ENCODE measurements at places on chromosomes 2 and 18. TPM values are rescaled to one million over a fixed set of nuclear protein-coding genes. Genes with fewer than 3 reads are reported as not detected.

DNA sequence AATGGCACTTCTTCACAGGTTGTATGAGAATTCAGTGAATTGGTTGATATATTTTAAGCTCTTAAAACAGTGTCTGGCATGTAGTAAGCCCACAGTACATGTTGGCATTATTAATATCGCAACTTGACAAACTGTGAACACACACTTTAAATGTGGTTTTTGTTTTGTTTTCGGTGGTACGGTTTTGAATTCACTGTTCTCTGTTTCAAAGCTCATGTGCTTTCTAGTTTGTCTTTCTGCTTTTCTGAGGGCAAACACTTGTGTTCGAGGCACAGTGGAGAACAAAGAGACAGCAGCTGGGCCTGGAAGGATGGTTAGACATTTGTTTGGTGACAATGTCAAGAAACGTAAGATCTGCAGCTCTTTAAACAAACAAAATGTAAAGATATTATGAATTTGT, 276.5 kb upstream of the MC4R start:
- H3K4me3 ChIP-seq, result no peak overlapping the region
- no peaks in the 10 kb centered on the region for H3K36me3 ChIP-seq
- DNase-seq, result no peak
- H3K27ac ChIP-seq, result no peak overlapping the region
- H3K27me3 ChIP-seq, result no peaks in the 10 kb centered on the region

DNA sequence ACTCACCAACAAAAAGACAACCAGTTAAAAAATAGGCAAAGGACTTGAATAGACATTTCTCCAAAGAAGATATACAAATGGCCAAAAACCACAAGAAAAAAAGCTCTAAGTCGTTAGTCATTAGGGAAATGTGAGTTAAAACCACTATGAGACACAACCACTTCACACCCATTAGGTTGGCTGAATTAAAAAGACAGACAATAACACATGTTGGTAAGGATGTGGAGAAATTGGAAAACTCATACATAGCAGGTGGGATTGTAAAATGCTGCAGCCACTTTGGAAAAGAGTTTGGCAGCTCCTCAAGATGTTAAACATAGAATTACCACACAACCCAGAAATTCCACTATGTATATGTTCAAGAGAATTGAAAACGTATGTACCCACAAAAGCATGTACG, 117.6 kb upstream of the SPATS2L start:
- peaks cover 18% of the 10 kb centered on the region for H3K4me1 ChIP-seq
- H3K27ac ChIP-seq, result no peak overlapping the region
- no peaks in the 10 kb centered on the region for H3K27me3 ChIP-seq
- no peak overlapping the region for H3K4me3 ChIP-seq
- DNase-seq, result no peak
- no peaks in the 10 kb centered on the region for H3K36me3 ChIP-seq

DNA sequence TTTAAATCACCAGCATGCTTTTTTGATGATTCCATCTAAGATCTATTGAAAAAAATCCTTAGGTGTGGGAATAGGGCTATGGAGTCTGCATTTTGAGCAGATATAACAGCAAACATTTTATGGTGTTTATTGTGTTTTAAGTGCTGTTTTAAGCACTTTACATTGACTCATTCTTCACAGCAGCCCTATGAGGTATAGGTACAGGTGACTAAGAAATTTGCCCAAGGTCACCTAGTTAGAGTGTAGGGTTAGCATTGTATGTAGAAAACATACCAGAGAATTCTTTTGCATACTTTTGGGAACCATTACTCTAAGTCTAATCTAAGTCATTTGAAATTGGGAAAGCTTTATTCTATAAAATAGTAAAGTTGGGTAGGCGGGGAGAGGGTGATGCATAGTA, 31.3 kb downstream of the PPM1B start:
- no peaks in the 10 kb centered on the region for H3K4me1 ChIP-seq
- peaks cover 12% of the 10 kb centered on the region for H3K36me3 ChIP-seq
- no peaks in the 10 kb centered on the region for H3K27me3 ChIP-seq
- H3K4me3 ChIP-seq, result no peak overlapping the region
- no peak for DNase-seq

GRCh38 chr2:174012347-174013314, 47.5 kb upstream of the SP3 start:
- DNase-seq, result no peak
- no peak overlapping the region for H3K27ac ChIP-seq
- H3K27me3 ChIP-seq, result no peaks in the 10 kb centered on the region

- no peaks in the 10 kb centered on the region for H3K4me1 ChIP-seq
- DNase-seq, result no peak
- H3K27me3 ChIP-seq, result no peaks in the 10 kb centered on the region
- no peaks in the 10 kb centered on the region for H3K36me3 ChIP-seq
- no peak overlapping the region for H3K27ac ChIP-seq
These were observed 178.0 kb downstream of the ASXL3 start for GRCh38 chr18:33755931-33756560.

- no peaks in the 10 kb centered on the region for H3K27me3 ChIP-seq
- H3K4me3 ChIP-seq, result no peak overlapping the region
- H3K36me3 ChIP-seq, result no peaks in the 10 kb centered on the region
- no peak for DNase-seq
These were observed 33.1 kb upstream of the RASGRP3 start for GRCh38 chr2:33443274-33443829.

GRCh38 chr2:185894223-185894622, 155.6 kb downstream of the FSIP2 start:
- no peak overlapping the region for H3K4me3 ChIP-seq
- no peaks in the 10 kb centered on the region for H3K27me3 ChIP-seq
- H3K36me3 ChIP-seq, result no peaks in the 10 kb centered on the region
- H3K4me1 ChIP-seq, result peaks cover 41% of the 10 kb centered on the region

DNA sequence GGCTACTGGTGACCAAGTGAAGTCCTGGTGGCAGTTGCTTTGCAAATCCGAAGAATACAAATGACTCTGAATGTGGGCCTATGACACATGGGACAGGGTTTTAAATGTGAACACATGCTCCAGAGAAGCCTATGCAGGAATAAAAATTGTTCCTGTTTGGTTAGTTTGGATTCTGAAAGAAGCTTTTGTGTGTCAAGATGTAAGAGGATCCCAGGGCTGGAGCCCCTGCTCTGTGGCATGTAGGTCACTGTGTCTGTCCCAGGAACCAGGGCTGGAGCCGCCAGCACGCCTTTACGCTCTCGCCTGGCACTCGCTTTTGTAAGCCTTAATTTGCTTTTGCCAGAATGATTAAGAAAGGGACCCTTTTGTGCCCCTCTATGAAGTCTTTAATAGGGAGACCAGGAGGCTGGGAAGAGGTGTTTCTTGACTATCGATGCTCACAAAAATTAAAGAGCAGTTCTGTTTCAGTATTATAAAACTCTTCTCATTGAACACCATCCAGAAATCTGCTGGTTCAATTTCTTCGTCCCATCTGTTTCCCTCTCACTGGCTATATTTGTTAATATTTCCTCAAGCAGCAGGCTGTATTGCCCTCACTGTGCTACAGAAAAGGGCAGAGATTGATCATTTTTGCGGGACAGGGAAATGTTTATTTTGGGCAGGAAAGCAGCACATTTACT, 532.7 kb upstream of the POU3F3 start:
- H3K27me3 ChIP-seq, result no peaks in the 10 kb centered on the region
- H3K4me1 ChIP-seq, result no peaks in the 10 kb centered on the region
- H3K36me3 ChIP-seq, result no peaks in the 10 kb centered on the region
- no peak overlapping the region for H3K4me3 ChIP-seq

GRCh38 chr2:216002101-216002678, 11.2 kb downstream of the MREG start:
- peaks cover 18% of the 10 kb centered on the region for H3K36me3 ChIP-seq
- H3K4me1 ChIP-seq, result peaks cover 41% of the 10 kb centered on the region
- H3K4me3 ChIP-seq, result no peak overlapping the region
- peak overlapping the region; percentile 29 for H3K27ac ChIP-seq
- H3K27me3 ChIP-seq, result no peaks in the 10 kb centered on the region

DNA sequence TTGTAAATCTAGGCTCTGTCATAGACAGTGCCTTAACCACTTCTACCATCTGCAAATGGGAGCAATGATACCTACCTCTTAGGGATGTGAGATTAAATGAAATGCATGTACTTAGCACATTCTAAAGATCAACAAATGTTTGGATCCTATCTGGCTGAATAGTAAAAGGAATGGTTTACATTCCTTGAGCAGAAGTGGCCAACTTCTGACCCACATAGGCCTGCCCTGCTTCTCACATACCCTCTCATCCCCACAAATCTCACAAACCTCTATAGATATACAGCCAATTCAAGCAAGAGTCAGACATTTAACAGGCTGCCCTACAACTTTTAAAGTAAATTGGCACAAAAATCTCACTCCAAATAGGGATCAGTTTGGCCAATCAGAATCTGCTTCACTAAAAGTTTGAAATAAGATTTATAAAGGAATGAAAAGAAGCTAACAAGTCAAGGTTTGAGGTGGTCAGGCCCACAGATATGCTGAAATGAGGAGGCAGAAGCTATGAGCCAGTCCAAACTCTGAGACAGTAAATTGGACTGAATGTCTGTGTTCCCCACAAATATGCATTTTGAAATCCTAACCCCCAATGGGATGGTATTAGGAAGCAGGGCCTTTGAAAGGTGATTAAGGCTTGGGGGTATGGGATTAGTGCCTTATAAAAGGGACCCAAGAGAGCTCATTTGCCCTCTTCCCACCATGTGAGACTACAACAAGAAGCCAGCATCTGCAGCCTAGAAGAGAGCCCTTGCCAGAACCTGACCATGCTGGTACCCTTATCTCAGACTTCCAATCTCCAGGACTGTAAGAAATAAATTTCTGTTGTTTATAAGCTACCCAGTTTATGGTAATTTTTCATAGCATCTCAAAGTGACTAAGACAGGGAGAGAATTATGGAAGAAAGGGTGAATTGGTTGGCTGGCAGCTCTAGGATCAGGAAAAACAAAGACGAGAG, 227.8 kb upstream of the RBMS1 start:
- H3K4me1 ChIP-seq, result no peaks in the 10 kb centered on the region
- H3K36me3 ChIP-seq, result no peaks in the 10 kb centered on the region
- no peak overlapping the region for H3K4me3 ChIP-seq
- H3K27ac ChIP-seq, result no peak overlapping the region
- DNase-seq, result no peak

DNA sequence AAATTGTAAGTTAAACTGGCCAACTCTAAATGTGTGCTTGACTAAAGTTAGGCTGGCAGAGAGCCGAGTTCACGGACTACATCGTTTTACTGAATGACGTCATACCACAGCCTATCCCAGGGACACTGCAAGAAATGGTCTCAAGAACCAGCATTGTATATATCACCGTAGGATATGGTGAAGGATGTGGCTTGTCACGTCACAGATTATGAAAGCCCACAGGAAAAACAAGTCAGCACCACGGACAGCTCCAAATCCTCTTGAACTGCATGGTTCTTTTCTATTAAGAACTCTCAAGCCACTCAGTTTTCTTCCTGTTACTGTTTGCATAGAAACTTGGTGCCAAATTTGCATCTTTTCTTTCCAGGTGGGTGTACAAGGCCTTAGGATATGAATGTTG, 85.1 kb upstream of the ACAA2 start:
- no peaks in the 10 kb centered on the region for H3K4me1 ChIP-seq
- H3K27ac ChIP-seq, result no peak overlapping the region
- DNase-seq, result peak; percentile 43
- no peak overlapping the region for H3K4me3 ChIP-seq
- no peaks in the 10 kb centered on the region for H3K27me3 ChIP-seq
- peaks cover 21% of the 10 kb centered on the region for H3K36me3 ChIP-seq

- H3K27ac ChIP-seq, result no peak overlapping the region
- H3K4me1 ChIP-seq, result no peaks in the 10 kb centered on the region
- H3K27me3 ChIP-seq, result no peaks in the 10 kb centered on the region
- DNase-seq, result no peak
These were observed 16.5 kb downstream of the SCG2 start for GRCh38 chr2:223585666-223586065.

- no peaks in the 10 kb centered on the region for H3K4me1 ChIP-seq
- H3K36me3 ChIP-seq, result peaks cover 17% of the 10 kb centered on the region
- DNase-seq, result no peak
- H3K27me3 ChIP-seq, result no peaks in the 10 kb centered on the region
- H3K27ac ChIP-seq, result no peak overlapping the region
- no peak overlapping the region for H3K4me3 ChIP-seq
These were observed 44.0 kb upstream of the RPL31 start for GRCh38 chr2:100957996-100958653.

- peaks cover 28% of the 10 kb centered on the region for H3K27me3 ChIP-seq
- H3K27ac ChIP-seq, result no peak overlapping the region
These were observed 18.6 kb upstream of the NCL start for GRCh38 chr2:231482806-231483391.

DNA sequence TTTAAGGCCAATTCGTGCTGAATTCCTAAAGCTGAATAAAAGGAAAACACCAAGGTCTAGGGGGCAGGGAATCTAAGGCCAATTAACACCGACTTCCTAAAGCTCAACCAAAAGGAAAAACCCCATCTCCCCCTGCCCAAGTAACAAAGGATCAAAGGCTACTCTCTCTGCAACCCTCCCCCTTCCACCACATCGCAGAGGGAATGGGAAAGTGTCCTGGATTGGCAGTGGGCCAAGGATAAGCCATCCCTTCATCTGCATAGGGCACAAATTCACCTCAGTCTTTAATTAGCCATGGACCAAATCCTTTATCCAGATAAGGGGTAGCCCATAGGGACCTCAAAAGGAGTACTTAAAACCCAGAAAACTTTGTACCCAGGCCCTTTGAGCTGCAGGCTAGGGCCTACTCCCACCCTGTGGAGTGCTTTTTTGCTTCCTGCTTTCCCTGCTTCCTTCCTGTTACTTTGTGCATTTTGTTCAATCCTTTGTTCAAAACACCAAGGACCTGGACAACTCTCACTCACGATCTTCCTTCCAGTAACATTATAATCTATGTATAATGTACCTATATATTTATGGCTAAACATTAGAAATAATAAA, 2119.8 kb upstream of the CELF4 start:
- no peak overlapping the region for H3K27ac ChIP-seq
- no peaks in the 10 kb centered on the region for H3K27me3 ChIP-seq

- no peak overlapping the region for H3K4me3 ChIP-seq
- DNase-seq, result no peak
- no peaks in the 10 kb centered on the region for H3K4me1 ChIP-seq
- H3K36me3 ChIP-seq, result no peaks in the 10 kb centered on the region
These were observed 277.8 kb downstream of the EIPR1 start for GRCh38 chr2:3099860-3100234.

GRCh38 chr2:10304458-10305253, 2.0 kb downstream of the HPCAL1 start:
- peak overlapping the region; percentile 91 for H3K4me3 ChIP-seq
- H3K27me3 ChIP-seq, result no peaks in the 10 kb centered on the region
- DNase-seq, result no peak
- H3K36me3 ChIP-seq, result no peaks in the 10 kb centered on the region
- H3K27ac ChIP-seq, result no peak overlapping the region

GRCh38 chr2:7736646-7737305, 819.6 kb downstream of the RNF144A start:
- H3K4me1 ChIP-seq, result no peaks in the 10 kb centered on the region
- no peaks in the 10 kb centered on the region for H3K36me3 ChIP-seq
- H3K27me3 ChIP-seq, result no peaks in the 10 kb centered on the region
- no peak overlapping the region for H3K4me3 ChIP-seq

Gene UGT1A3
- total RNA-seq, result 0.11 TPM

Gene TACR1
- not detected for total RNA-seq

Gene IL36B
- total RNA-seq, result not detected

Gene OSR1
- 1.1 TPM for total RNA-seq

Gene ANKRD30B
- total RNA-seq, result not detected

Gene RAMP1
- total RNA-seq, result not detected

Gene APCDD1
- 2.1 TPM for total RNA-seq

Gene SERPINB2
- total RNA-seq, result 0.11 TPM

Gene BMP10
- not detected for total RNA-seq

Gene ODC1
- total RNA-seq, result 371 TPM

Gene IGFBP5
- total RNA-seq, result not detected

Gene POTEJ
- 0.04 TPM for total RNA-seq

Measured in HepG2 (cell line).